GM23338 (cell line): ENCODE measurements at places on chromosomes 16 and 17.

DNA sequence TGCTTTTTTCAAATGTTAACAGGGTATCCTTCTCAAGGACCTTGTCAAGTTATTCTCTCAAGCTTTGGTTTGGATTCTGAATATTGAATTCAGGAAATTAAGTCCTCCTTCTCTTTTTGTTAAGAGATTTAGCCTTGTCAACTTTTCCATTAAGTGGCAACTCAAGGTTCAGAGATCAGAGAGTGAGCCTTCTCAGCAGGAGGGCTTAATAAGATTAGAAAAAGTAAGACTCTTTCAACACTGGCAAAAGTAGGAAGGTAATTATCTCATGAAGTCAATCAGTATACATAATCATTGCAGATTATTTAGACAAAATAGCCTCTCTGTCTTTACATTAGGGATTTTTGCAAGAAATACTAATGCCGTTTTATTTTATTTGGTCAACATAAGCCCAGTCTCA is 330.7 kb downstream of the KIF2B start:
- DNase-seq, result no peak

DNA sequence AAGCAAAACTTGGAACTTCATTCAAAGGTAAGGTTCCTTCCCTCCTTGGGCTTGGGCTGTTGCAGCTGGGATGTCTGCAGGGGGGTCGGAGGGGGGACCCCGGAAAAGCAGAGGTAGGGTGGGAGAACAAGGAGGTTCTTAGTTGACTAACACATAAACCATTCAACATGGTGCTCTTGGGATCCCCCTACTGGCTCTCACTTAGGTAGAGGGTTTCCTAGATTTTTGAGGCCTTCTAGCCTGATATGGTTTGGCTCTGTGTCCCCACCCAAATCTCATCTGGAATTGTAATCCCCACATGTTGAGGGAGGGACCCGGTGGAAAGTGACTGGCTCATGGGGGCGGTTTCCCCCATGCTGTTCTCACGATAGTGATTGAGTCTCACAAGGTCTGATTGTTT is 93.9 kb downstream of the RGS9 start:
- peak; percentile 25 for DNase-seq

DNA sequence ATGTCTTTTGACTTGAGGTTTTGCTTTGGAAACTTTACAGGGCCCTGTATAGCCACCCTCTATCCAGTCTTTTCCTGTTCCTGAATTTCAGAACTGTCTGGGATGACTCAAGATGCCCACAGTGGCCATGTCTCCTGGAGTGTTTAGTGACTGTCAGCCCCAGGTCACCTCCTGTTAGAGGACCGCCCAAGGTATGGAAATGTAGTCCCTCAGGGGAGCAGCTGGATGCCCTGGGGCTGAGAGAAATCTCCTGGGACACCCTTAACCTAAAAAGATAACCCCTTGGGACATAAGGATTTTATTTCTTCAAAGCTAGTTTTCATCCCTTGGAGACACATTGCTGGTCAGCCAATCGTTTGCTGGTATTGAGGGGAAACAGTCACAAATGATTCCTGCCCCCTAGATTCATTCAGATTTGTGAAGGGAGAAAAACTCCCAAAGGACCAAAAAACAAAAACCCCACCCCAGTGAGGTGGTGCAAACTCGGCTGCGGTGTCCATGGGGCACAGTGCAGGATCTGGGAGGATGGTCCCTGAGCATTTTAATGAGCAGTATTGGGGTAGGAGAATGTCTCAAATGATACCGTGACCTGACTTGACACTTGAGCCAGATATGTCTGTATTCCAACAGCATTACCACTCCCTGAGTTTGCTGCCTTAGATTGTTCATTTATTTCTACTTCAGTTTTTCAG is 1.7 kb downstream of the ZNF267 start:
- no peak for DNase-seq

DNA sequence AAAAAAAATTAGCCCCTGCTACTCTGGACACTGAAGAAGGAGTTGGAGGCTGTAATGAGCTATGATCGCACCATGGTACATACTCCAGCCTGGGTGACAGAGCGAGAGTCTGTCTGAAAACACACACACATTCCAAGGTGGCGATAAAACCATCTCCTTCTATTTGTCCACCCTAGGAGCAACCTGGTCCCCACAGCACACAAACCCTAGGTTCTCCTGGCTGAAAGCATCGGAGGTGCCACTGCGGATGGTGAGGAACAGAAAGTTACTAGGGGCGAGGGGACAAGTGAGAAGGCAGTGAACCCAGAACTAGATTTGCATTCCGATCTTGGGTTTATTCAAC is 1.4 kb upstream of the ECI1 start:
- no peak for DNase-seq

GRCh38 chr16:12026741-12027490 is 50.4 kb downstream of the SNX29 start:
- DNase-seq, result peak; percentile 41

- no peak for DNase-seq
Observed at GRCh38 chr17:17548044-17548443, 43.5 kb downstream of the PEMT start.

DNA sequence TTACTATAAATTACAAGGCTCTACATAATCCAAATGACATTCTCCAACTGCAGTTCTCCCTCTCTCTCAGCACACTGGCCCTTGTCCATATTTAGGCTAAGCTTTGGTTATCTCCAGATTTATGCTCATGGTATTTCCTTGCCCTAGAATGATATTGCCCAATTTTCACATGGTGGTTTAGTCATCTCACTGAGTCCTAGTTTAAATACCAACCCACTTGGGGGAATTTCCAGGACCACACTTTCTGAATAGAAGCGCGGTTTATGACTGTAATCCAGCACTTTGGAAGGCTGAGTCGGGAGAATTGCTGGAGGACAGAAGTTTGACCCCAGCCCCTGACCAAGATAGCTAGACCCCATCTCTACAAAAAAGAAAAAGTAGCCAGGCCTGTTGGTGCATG is 280.1 kb upstream of the MON1B start:
- no peak for DNase-seq
